ENCODE measurements at places on chromosomes 16 and 17.

- H3K36me3 ChIP-seq = peaks cover 10% of the 10 kb centered on the region
- no peaks in the 10 kb centered on the region for H3K27me3 ChIP-seq
- no peak for DNase-seq
- H3K27ac ChIP-seq = no peak overlapping the region
Measured at GRCh38 chr17:58207451-58207850, 11.6 kb downstream of the MKS1 start.

GRCh38 chr17:38541281-38541680, 64.5 kb downstream of the SRCIN1 start:
- no peak for DNase-seq
- H3K4me1 ChIP-seq = no peaks in the 10 kb centered on the region
- no peaks in the 10 kb centered on the region for H3K36me3 ChIP-seq
- no peaks in the 10 kb centered on the region for H3K27me3 ChIP-seq
- no peak overlapping the region for H3K27ac ChIP-seq

GRCh38 chr17:18959845-18960240, 7.9 kb downstream of the SLC5A10 start:
- no peaks in the 10 kb centered on the region for H3K36me3 ChIP-seq
- no peak for DNase-seq
- H3K4me3 ChIP-seq = no peak overlapping the region
- H3K4me1 ChIP-seq = peaks cover 32% of the 10 kb centered on the region
- H3K27me3 ChIP-seq = no peaks in the 10 kb centered on the region

DNA sequence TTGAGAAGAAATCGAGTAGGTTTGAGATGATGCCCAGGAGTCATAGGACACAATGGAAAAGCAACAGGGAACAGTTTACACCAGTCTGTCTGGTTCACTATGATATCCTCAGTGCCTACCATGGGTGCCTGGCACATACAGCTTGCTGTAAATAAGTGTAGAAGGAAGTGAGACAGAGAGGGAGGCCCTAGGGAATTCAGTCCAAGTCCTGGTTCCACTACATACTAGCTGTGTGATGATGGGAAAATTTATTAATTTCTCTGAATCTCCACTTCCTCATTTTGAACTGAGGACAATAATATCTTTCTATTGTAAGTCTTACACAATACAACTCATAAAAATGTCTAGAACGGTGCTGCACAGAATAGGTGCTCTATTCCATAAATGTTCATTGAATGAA, 53.3 kb upstream of the LYRM9 start:
- H3K4me1 ChIP-seq = no peaks in the 10 kb centered on the region
- H3K27me3 ChIP-seq = no peaks in the 10 kb centered on the region
- no peak overlapping the region for H3K27ac ChIP-seq
- H3K4me3 ChIP-seq = no peak overlapping the region

DNA sequence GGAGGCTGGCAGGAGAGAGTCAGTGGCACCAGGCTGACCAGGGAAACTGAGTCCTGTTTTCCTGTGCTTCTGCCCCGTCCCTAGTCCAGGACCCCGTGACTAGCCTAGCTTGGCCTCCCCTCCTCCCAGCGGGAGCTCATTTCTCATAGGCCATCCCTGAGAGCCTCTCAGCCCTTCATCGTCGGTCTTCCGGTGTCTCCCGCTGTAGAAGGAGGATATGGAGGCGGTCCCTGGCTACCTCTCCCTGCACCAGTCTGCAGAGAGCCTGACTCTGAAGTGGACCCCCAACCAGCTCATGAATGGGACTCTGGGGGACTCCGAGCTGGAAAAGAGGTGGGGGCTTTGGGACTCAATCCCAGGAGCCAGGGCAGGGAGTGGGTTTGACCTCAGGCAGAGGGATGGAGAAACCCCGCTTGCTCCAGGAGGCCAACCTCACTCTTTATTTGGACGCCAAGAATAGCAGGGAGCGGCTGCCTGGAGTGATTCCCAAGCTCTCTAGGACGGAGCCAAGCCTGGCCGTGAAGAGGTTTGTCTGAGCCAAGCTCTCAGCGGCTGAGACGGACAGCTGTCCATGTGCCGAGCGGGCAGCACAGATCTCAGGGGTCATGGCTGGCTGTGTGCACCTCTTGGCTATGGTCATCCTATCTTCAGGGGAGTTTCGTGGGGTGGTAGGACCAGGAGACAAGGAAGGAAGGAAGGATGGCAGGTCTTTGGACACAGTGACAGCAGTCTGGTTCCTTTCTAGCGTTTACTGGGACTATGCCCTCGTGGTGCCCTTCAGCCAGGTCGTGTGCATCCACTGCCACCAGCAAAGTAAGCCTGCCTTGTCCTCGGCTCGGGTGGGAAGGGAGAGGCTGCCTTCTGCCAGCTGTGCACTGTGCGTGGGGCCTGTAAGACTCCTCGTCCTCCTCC, 26.8 kb downstream of the SGSM2 start:
- no peak for DNase-seq
- H3K36me3 ChIP-seq = peaks cover 3% of the 10 kb centered on the region
- no peaks in the 10 kb centered on the region for H3K4me1 ChIP-seq
- H3K27me3 ChIP-seq = no peaks in the 10 kb centered on the region
- H3K27ac ChIP-seq = no peak overlapping the region
- no peak overlapping the region for H3K4me3 ChIP-seq

DNA sequence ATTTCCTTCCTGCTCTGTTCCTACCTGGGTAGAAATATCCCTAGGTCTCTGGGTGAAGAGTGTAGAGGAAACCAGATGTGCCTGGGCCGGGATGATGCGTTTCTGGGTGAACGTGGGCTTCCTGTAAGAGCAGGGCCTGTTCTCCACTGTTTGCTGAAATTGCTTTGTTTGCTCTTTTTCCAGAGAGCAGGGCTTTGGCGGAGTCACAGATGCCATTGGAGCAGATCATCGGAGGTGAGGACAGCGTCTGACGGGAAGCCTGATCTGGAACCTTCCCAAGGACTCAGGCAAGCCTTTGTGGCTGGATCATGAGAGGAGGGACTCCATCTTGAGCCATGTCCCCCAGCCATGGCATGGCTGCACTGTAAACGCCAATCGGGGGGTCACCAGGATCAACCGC, 15.4 kb downstream of the DHODH start:
- H3K4me3 ChIP-seq = no peak overlapping the region
- no peaks in the 10 kb centered on the region for H3K4me1 ChIP-seq
- H3K36me3 ChIP-seq = peaks cover 20% of the 10 kb centered on the region
- no peak for DNase-seq
- H3K27ac ChIP-seq = peak overlapping the region; percentile 15

DNA sequence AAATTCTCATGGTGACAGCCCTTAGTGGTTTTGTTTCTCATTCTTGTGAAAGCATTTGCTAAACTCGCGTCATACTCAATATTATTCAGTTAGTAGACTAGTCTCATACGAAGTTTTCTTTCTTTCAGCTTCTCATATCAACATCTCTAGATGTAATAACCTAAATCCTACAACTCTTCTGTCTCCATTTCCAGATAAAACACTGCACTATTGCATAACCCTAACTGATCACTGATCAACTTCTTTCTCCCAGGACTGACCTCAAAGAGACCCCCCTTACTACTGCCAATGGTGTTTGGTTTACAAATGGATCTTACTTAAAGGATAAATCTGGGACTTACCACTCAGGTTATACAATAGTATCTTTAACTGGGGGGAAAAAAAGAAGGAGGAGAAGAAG, 36.3 kb upstream of the TEKT1 start:
- no peak overlapping the region for H3K27ac ChIP-seq
- H3K27me3 ChIP-seq = peaks cover 7% of the 10 kb centered on the region
- no peak overlapping the region for H3K4me3 ChIP-seq
- no peaks in the 10 kb centered on the region for H3K4me1 ChIP-seq
- H3K36me3 ChIP-seq = no peaks in the 10 kb centered on the region

GRCh38 chr17:82587234-82588086, 60.8 kb downstream of the WDR45B start:
- peaks cover 18% of the 10 kb centered on the region for H3K36me3 ChIP-seq
- no peak for DNase-seq
- peaks cover 29% of the 10 kb centered on the region for H3K4me1 ChIP-seq
- no peak overlapping the region for H3K4me3 ChIP-seq
- peak overlapping the region; percentile 28 for H3K27ac ChIP-seq

GRCh38 chr17:71633391-71633849, 487.4 kb upstream of the SOX9 start:
- peaks cover 2% of the 10 kb centered on the region for H3K27me3 ChIP-seq
- no peak overlapping the region for H3K4me3 ChIP-seq
- DNase-seq = no peak
- H3K27ac ChIP-seq = no peak overlapping the region
- no peaks in the 10 kb centered on the region for H3K4me1 ChIP-seq
- no peaks in the 10 kb centered on the region for H3K36me3 ChIP-seq

DNA sequence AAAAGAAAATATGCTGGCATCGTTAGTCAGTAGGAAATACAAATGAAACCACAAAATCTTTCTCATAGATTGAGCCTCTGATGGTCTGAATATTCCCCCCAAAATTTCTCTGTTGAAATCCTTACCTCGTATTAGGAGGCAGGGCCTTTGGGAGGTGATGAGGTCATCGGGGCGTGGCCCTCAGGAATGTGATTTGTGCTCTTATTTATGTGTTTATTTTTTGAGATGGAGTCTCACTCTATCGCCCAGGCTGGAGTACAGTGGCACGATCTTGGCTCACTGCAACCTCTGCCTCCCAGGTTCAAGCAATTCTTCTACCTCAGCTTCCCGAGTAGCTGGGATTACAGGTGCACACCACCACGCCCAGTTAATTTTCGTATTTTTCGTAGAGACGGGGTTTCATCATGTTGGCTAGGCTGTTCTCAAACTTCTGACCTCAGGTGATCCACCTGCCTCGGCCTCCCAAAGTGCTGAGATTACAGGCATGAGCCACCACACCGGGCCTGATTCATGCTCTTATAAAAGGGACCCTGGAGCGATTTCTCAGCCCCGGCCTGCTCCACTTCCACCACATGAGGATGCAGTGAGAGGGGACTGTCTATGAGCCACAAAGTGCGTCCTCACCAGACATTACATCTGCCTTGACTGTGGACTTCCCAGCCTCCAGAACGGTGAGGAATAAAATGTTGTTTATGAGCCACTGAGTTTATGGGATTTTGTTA, 53.1 kb downstream of the DNAH17 start:
- H3K36me3 ChIP-seq = no peaks in the 10 kb centered on the region
- H3K4me3 ChIP-seq = no peak overlapping the region
- H3K4me1 ChIP-seq = no peaks in the 10 kb centered on the region
- no peaks in the 10 kb centered on the region for H3K27me3 ChIP-seq
- DNase-seq = no peak

Measured in activated naive CD4-positive, alpha-beta T cell treated with anti-CD3 and anti-CD28 coated beads for 36 hours (primary cell).